ENCODE measurements at places on chromosomes 4 and X. TPM values are rescaled to one million over a fixed set of nuclear protein-coding genes. Genes with fewer than 3 reads are reported as not detected.

DNA sequence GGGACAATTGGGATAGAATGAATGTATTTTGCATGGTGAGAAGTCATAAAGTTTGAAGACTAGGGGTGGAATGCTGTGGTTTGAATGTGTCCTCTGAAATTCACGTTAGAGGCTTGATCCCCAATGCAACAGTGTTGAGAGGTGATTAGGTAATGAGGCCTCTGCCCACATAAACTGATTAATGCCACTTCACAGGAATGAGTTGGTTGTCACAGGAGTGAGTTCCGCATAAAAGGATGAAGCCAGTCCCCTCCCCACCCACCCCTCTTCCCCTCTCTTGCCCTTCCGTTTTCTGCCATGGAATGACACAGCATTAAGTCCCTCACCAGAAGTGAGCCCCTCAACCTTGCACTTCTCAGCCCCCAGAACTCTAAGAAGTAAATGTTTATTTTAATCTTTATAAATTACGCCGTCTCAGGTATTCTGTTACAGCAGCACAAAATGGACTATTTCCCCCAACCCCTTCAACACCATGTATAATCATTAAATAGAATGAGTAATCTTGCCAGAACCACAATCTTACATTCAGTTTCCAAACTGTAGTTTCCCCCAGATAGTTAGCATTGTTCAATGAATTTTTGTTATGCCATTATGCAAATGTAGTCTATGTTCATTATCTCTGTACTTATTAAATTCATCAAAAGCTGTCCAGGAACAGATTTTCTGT, 5.5 kb upstream of the MMAA start:
- H3K36me3 ChIP-seq, result no peaks in the 10 kb centered on the region
- no peak overlapping the region for H3K4me3 ChIP-seq
- no peak for DNase-seq
- H3K27me3 ChIP-seq, result no peaks in the 10 kb centered on the region
- no peak overlapping the region for H3K27ac ChIP-seq

DNA sequence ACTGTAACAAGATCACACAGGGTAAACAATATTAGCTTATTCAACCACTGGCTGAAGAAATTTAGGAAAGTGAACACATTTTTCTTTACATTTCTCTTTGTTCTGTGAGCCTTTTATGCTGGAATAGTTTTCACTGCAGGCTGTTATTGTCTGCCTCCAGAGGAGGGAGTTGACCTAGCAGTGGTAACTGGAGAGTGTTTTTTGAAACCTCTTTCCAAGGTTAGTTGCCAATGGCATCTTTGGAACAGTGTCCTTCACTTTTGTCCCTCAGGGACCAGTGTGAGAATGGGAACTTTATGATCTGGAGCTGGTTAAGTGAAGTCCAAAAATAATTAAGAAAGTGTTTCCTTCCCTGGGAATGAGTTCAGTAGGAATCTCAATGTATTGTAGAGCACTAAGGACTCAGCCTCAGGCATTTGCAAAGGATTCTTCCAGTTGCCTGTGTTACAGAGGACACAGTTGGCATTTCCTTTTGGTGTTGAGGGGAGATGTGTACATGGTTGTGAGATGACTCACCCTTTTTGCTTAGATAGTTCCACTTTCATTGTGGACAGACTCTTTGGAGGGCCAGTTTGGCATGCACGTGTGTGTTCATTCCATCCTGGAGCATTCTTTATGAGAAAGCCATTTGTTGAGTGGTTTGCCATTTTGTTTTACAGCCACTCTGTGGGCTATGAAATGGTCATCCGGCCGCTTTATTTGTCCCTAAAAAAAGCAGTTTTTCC, 61.3 kb downstream of the AR start:
- DNase-seq, result no peak
- no peaks in the 10 kb centered on the region for H3K4me1 ChIP-seq
- H3K4me3 ChIP-seq, result no peak overlapping the region
- no peaks in the 10 kb centered on the region for H3K36me3 ChIP-seq

DNA sequence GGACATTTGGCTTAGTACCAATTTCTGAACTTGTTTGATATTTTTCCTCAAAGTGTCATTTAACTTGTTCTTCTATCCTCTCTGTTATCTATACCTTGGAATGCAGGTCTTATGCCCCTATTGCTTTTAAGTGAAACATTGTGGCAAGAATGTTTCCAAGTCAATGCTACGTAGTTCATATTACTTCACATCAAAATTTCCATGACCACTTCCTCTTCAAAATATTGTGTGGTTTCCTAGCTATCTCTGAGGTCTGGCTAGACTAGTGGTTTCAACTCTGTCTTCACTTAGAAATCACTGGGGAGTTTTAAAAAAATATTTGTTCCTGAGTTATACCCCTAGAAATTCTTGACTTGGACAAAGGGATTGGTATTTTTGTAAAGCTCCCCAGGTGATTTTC, 20.2 kb upstream of the RASGEF1B start:
- no peak for DNase-seq
- no peak overlapping the region for H3K4me3 ChIP-seq
- H3K27me3 ChIP-seq, result no peaks in the 10 kb centered on the region
- no peaks in the 10 kb centered on the region for H3K36me3 ChIP-seq
- H3K4me1 ChIP-seq, result no peaks in the 10 kb centered on the region

DNA sequence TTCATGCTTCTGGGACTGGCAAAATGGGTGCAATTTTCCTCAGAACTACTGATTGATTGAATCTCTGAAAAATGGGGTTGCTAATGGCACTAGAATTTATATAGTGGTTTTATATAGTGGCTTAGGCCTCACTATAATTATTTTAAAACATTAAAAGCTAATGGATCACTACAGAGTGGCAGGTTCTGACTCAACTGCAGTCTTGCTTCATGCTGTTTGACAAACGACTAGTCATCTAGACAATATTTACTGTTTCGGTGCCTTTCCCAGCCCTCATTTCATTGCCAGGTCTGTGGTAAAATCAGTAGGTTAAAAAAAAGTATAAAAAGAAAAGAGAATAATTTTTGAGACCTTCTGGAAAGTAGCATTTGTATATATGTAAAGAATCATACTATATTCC, 352.8 kb upstream of the ATOH1 start:
- no peak overlapping the region for H3K27ac ChIP-seq
- H3K36me3 ChIP-seq, result no peaks in the 10 kb centered on the region
- H3K27me3 ChIP-seq, result no peaks in the 10 kb centered on the region
- no peak overlapping the region for H3K4me3 ChIP-seq
- H3K4me1 ChIP-seq, result no peaks in the 10 kb centered on the region

DNA sequence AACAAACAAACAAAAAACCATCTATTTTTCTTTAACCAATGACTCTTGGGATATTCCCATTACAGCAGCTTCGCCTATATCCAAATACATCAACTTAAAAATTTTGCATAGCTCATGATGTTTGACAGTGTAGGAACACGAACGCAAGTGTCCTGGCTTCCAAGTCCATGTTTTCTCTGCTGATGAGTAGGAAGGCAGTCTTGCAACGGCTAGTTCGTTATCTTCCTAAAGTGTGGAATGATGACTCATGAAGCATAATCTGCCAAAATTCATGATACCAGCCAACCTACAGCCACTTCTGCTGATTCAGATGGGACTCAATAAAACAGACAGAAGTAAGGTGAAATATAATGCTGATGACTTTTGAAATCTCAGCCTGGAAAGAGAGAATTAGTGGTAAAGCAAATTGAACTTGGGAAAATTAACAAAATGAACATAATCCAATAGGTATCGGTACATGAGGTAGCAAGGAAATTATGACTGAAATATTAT, 6.4 kb upstream of the SEPTIN11 start:
- no peak overlapping the region for H3K27ac ChIP-seq
- DNase-seq, result no peak
- no peaks in the 10 kb centered on the region for H3K4me1 ChIP-seq
- no peaks in the 10 kb centered on the region for H3K27me3 ChIP-seq

- no peaks in the 10 kb centered on the region for H3K27me3 ChIP-seq
- peak overlapping the region; percentile 54 for H3K27ac ChIP-seq
- DNase-seq, result peak; percentile 44
- no peaks in the 10 kb centered on the region for H3K36me3 ChIP-seq
- no peaks in the 10 kb centered on the region for H3K4me1 ChIP-seq
- H3K4me3 ChIP-seq, result no peak overlapping the region
Measured at GRCh38 chr4:140078366-140078765, 75.6 kb downstream of the MAML3 start.

GRCh38 chr4:4534515-4535145, 7.2 kb downstream of the STX18 start:
- H3K4me1 ChIP-seq, result no peaks in the 10 kb centered on the region
- no peak overlapping the region for H3K27ac ChIP-seq
- H3K27me3 ChIP-seq, result no peaks in the 10 kb centered on the region
- H3K4me3 ChIP-seq, result no peak overlapping the region
- no peak for DNase-seq
- H3K36me3 ChIP-seq, result no peaks in the 10 kb centered on the region

- H3K27me3 ChIP-seq, result no peaks in the 10 kb centered on the region
- H3K4me1 ChIP-seq, result no peaks in the 10 kb centered on the region
- H3K27ac ChIP-seq, result no peak overlapping the region
- no peak overlapping the region for H3K4me3 ChIP-seq
- no peaks in the 10 kb centered on the region for H3K36me3 ChIP-seq
Measured at GRCh38 chr4:21454201-21454600, 494.4 kb downstream of the KCNIP4 start.

Gene CDX4
- not detected for total RNA-seq

Gene ASMT
- not detected for total RNA-seq

Gene NPY1R
- 10.4 TPM for total RNA-seq

Gene CT47B1
- not detected for total RNA-seq

Gene XAGE1A
- total RNA-seq, result not detected

Gene MAB21L2
- total RNA-seq, result not detected
